ENCODE measurements at places on chromosomes 1 and 21.

DNA sequence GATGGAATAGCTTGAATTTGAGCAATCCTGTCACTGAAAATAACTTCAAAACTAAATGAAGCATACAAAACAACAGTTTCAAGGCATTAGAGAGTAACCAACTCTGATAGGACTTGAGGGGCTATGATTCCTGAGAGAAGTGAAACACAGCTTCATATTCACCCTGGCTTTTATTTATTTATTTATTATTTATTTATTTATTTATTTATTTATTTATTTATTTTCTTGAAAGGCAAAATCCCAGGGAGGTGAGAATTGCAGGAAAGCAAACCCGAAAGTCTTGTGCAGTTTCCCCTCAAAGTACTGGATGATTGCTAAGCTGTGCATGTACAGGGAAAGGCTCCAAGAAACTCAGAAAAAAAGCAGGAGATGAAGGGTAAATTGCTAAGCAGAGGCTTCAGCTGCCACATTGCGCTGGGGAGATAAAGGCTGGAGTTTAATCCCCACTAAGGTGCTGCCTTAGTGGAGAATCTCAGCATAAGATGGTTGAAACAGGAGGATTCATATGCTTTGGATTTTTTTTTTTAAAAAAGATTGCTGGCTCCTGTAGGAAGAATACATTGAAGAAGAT, 72.9 kb upstream of the COL24A1 start:
- DNase-seq: no peak

DNA sequence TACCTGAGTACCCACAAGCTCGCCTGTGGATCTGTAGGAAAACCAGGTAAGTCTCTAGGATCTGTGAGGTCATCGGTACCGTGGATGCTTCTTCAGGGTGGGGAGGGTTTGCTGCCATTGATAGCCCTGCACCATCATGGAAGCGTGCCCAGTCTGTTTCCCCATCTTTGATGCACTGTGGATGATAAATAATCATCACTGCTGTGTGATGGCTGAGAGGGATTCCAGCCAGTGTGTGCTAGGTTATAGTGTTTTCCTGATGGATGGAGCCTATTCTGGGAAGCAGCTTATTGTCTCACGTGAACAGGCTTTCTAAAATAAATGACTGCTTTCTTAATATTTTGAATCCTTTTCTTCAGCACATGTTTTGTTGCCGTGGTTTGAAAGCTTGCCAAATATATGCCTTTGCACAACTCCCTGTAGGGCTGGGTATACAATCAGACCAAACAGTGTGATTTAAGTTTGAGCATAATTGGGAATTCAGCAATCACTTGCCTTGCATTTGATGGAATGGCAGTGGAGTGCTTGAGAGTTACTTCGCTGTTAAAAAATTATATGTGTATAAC, 113.8 kb downstream of the CAMTA1 start:
- DNase-seq: no peak

DNA sequence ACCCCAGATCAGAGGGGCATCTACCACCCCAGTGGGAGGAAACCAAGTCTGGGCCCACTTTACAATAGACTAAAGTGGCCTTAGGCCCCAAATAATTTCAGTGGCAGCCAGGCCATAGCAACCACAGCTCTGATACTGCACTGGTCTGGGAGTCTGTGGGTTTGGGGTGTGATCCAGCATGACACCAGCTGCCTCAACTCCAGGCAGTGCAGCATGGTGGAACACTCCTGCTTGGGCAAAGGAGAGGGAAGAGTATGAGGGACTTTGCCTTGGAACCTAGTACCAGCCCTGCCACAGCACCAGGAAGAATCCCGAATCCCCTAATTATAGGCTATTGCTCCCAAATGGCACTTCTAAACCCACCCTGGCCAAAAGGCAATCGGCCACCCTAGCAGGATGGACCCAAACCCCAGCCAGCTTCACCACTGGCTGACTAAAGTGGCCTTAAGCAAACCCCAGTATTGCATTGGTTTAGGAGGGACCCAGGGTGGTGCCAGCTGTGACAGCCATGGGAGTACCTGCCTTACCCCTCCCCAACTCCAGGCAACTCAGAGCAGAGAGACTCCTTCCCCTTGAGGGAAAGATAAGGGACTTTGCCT, 47.1 kb downstream of the PACC1 start:
- DNase-seq: no peak

DNA sequence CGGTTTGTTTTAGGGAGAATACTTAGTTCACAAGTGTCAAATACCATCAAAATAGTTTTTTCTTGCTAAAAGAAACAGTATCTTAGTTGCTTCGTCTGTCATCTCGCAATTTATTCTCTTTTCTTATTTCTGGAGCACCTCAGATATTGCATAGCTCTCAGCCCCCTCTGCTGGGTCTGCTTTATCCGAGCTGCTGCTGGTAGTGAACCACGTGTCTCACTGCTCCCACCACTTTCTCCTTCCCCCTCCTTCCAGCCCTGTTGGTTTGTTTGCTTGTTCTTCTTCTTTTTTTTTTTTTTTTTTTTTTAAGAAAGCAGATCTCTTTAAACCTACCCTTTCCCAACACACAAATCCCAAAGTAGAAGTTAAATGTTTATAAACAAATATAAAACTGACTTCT, 170.8 kb downstream of the EDEM3 start:
- no peak for DNase-seq

GRCh38 chr1:70487910-70488665, 77.0 kb downstream of the CTH start:
- no peak for DNase-seq

DNA sequence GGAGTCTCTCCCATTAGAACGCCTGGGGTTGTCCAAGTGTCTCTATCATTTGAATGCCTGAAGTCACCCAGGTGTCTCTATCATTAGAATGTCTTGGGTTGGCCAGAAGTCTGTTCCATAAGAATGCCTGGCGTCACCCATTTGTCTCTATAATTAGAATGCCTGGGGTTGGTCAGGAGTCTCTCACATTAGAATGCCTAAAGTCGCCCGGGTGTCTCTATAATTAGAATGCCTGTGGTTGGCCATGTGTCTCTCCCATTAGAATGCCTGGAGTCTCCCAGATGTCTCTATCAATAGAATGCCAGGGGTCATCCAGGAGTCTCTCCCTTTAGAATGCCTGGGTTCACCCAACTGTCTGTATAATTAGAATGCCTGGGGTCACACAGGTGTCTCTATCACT, 54.5 kb downstream of the RNF187 start:
- no peak for DNase-seq

GRCh38 chr1:55355549-55355948, 140.4 kb upstream of the USP24 start:
- no peak for DNase-seq

DNA sequence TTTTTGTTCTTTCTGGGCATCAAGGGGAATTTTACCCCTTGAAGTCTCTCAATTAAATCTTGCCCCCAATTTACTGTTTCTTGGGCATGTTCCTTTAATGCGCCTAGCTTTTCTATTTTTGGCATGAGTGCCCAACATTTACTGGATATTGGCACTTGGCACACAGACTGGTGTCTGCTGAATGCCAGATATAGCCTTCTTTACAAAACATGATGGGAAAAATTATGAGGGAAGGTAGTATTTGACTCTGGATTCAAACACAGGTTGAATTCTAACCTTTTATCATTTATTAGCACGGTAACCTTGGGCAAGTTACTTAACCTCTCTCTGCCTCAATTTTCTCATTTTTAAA, 88.3 kb upstream of the GPR52 start:
- no peak for DNase-seq

DNA sequence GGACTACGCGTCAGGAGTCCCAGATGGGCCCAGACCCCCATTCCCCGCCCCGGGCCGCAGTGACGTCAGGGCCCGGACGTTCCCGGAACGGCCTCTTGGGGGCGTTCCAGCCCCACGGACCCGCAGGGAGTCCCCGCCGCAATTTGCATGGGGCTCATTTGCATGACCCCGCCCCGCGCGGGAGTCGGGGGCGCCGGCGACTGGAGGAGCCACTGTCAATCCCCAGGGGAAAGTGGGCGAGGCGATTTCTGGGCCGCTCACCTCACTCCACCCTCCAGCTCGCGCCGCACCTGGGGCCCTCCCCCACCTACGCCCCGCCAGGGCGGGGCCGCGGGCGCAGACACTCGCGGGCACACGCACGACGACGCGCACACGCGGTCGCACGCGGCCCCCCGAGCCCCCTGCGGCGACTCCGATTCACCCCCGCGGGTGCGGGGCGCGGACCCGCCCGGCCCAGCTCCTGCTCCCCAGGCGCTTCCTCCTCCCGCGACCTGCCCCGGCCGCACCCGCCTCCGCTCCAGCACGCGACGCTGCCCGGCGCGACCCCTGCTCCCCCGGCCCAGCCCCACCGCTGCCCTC, 13.2 kb downstream of the AGRN start:
- DNase-seq: peak; percentile 84

DNA sequence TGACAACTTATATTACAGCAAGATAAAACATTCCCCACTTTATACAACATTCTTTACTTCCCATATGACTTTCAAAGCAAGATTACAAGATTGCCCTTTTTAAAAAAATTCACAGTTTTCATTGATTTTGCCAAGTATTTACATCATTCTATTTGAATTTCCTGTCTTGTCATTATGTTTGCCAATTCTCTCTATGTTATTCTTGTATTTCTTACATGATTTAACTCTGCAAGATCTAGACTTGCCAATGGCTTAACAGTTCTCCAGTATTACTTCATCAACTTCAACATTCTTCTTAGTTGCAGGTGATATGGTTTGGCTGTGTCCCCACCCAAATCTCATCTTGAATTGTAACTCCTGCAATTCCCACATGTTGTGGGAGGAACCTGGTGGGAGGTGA, 31.6 kb downstream of the FMO4 start:
- DNase-seq: no peak

DNA sequence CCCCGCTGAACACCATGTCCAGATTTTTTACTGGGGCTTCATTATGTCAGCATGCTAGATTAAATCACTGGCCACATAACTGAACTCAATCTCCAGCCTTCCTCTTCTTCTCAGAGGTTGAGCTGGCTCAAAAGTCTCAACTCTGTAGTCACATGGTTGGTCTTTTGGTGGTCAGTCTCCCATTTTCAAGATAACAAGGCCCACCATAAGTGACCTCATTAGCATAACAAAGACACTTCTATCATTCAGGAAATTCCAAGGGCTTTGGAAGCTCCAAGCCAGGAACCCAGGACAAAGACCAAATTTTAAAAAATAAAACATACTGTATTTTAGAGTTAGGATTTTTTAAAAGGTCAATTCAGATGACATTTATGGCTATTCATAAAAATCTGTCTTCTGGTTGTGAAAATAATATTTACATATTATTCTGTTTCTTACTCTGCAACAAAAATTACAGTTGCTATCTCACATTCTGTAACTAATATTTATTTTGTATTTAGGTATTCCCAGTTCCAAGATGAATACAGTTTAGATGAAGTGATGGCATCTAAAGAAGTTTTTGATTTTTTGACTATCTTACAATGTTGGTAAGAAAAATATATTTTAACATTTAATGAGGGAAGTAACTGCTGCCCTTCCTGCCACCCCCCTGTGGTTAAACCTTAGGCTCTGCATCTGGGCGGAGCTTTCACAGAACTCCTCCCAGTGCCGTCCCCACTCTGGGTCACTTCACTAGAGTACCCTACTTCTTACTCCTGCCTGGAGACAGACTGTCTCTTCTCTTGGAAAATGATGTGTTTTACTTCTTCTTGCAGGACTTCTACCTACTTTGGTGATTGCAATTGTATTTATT, 49.3 kb downstream of the SCP2 start:
- DNase-seq: no peak

Measured in anterior cingulate cortex (tissue), 58 donors.